NCI-H2029 treated with DMSO at 0.1 percent for 48 hours (cell line): ENCODE measurements at places on chromosomes 7 and 10.
A peak's percentile ranks its signal among the peaks of the same experiment; 100 is the strongest.

DNA sequence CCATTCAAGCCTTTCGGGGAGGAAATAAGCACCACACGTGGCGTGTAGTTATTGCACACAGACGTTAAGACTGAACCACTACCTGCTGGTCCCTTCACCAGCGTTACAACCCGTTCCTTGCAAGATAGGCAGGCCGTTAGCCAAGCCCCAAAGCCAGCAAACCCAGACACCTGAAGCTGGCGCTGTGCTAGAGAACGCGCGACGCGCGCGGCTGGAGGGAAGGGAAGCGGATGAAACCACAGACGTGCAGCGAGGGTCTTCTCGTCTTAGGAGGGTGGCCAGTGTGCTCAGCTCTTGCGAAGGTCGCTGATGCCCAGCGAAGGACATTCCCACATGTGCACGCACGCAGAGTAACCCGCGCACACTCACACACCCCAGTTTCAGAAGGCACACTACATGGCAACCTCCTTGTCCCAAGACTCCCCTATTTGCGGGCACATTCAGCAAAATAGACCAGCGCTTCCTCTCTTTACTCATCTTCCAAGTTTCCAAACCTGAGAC lies 980 bp downstream of the TMEM26 start:
- no peak for DNase-seq

- no peak for DNase-seq
These were observed 9.6 kb downstream of the RET start for GRCh38 chr10:43086321-43086942.

GRCh38 chr7:51240868-51241267 lies 75.7 kb downstream of the COBL start:
- DNase-seq = no peak

GRCh38 chr7:133931053-133931452 lies 196.1 kb upstream of the LRGUK start:
- no peak for DNase-seq

GRCh38 chr7:2757361-2757903 lies 69.4 kb downstream of the AMZ1 start:
- peak; percentile 43 for DNase-seq

- DNase-seq = no peak
These were observed at the start of gene ZNF853 for GRCh38 chr7:6614953-6615722. TSS of gene ZNF853 (plus strand) at chr7:6615610. CDS start at chr7:6616175, 565 bp downstream.

- DNase-seq = no peak
These were observed 441 bp downstream of the FZD8 start for GRCh38 chr10:35641676-35642034.

- DNase-seq = no peak
These were observed 45.9 kb upstream of the AGMO start for GRCh38 chr7:15607529-15608210.

GRCh38 chr10:72038458-72039001 lies 49.8 kb downstream of the SPOCK2 start:
- DNase-seq = no peak

- no peak for DNase-seq
These were observed 223.7 kb upstream of the ZMIZ1 start for GRCh38 chr10:78844960-78845607.

GRCh38 chr7:79453558-79454360 lies at the start of gene MAGI2:
TSS of gene MAGI2 (minus strand) at chr7:79453667. CDS start at chr7:79453320, 347 bp downstream.
- DNase-seq = no peak

DNA sequence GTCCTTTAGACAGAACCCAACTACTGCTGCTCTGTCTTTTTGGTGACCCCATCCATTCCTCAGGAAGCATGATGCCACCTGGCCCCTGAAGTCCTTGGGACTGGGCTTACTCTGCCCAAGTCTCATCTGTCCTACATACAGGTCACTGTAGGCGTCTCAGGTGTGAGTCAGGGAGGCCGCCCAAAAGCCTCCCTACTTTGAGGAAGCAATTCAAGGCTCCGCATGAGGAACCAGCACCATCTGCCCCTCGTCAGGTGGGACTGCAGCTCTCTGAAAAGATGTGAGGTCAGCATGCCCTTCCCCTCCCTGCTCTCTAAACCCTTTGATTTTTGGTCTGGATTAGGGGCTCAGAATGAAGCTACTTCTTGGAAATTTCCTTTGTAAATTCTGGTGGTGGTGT lies 354.8 kb downstream of the CXCL12 start:
- DNase-seq = no peak

- DNase-seq = no peak
These were observed 465.1 kb upstream of the ADARB2 start for GRCh38 chr10:2202401-2202800.

DNA sequence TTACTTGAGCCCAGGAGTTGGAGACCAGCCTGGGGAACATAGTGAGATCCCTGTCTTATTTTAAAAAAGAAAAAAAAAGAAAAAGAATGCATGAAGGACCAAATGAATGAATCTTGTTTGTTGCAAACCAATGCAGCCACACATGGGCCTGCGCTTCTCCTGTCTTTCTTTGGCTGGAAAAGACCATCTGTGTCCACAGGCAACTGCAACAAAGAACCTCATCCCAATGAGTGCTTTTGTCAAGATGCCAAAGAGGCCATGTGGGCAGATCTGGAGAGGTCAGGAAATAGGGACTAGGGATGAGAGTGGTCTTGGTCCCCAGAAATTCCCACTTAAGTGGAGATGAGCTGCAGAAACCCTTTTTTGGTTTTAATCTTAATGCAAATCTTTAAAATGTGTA lies 49.8 kb upstream of the DUSP5 start:
- no peak for DNase-seq

DNA sequence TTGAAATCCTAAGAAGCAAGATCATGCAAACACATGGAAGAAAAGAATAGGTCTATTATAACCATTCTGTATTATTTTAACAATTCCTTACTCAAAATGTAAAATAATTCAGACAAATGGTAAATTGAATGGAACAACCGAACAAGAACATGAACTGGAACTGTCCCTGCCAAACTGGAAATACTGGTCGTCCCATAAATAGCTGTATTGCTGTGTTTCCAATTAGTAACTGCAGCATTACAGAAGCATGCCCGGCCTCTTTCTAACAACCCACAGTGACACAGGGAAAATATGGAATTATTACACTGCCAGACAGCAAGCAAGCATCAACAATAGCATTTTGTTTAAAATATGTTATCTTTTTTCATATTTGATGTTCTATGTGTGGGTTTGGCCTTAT lies 1138.5 kb upstream of the PHF14 start:
- no peak for DNase-seq

GRCh38 chr7:107463139-107464078 lies 6.4 kb upstream of the GPR22 start:
- DNase-seq = peak; percentile 41

- no peak for DNase-seq
These were observed 23.6 kb downstream of the BEND7 start for GRCh38 chr10:13505052-13505680.

- peak; percentile 69 for DNase-seq
These were observed 85.4 kb downstream of the ICA1 start for GRCh38 chr7:8176370-8177081.

- no peak for DNase-seq
These were observed 329.2 kb upstream of the LRGUK start for GRCh38 chr7:133797818-133798520.

GRCh38 chr10:124701435-124701834 lies 42.7 kb downstream of the FAM53B start:
- no peak for DNase-seq

DNA sequence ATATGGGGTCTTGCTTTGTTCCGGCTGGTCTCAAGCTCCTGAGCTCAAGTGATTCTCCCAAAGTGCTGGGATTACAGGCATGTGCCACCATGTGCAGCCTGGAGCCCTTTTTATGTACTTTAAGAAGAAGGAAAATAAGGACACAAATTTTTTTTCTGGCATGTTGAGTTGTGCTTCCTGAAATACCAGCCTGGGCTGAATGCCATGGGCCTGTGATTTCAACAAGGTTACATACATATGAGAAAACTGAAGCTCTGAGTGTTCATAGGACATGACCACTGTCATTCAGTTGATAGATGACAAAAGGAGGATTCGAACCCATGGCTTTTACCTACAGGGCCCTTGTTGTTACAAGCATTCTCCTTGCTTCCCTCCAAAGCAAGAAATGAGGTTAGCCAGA lies 36.1 kb downstream of the ST8SIA6 start:
- DNase-seq = no peak

- peak; percentile 5 for DNase-seq
These were observed 238.5 kb downstream of the ZMYND11 start for GRCh38 chr10:373526-374309.

GRCh38 chr7:91250706-91251105 lies 13.5 kb upstream of the FZD1 start:
- no peak for DNase-seq

DNA sequence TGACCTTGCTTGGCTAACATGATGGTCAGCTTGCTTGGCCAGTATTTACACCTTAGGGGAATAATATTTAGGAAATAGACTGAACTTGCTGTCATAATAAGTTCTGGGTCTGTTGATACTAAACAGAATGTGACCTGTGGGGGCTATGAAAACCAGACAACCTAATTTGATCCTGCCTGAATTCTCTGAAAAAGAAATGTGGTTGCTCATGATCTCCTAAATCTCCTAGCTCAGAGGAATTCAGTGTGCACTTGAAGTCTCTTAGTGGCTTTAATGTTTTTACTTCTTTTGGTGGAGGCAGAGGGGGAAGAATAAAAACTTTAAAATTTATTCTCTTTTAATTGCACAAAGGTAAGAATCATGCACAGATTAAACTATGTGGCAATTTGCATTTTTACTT lies 205.2 kb downstream of the SEC23IP start:
- DNase-seq = no peak

- no peak for DNase-seq
These were observed 6.7 kb downstream of the NRP1 start for GRCh38 chr10:33327751-33328150.

DNA sequence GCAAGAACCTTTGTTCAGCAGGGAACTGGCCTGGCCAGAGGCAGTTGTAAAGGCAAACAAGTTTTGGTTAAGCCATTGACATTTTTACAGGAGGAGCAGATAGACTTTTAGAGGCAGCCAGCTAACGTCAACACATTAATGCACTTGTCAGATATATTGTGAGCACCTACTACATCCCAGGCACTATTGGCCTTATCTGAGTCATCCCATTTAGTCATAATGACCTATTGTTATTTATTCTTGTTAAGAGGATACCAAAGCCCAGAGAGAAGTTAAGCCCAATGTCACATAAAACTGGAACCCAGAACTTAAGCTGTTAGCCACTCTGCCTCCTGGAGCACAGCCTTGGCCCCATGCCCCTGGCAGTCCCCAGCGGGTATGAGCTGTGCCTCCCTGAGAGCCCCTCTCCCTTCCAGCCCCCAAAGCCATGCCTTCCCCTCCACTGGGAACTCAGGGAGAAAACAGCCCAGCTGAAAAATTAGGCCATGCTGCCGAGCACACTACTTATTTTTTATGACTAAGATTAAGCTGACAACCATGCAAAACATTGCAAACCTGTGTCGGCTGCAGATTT lies 32.7 kb upstream of the TRIM8 start:
- DNase-seq = no peak

- no peak for DNase-seq
These were observed 89.4 kb downstream of the C10orf90 start for GRCh38 chr10:126580873-126581647.

GRCh38 chr7:130140551-130141160 lies 64.5 kb downstream of the TMEM209 start:
- DNase-seq = no peak

- DNase-seq = no peak
These were observed 320.5 kb downstream of the MAGI2 start for GRCh38 chr7:79132844-79133451.

DNA sequence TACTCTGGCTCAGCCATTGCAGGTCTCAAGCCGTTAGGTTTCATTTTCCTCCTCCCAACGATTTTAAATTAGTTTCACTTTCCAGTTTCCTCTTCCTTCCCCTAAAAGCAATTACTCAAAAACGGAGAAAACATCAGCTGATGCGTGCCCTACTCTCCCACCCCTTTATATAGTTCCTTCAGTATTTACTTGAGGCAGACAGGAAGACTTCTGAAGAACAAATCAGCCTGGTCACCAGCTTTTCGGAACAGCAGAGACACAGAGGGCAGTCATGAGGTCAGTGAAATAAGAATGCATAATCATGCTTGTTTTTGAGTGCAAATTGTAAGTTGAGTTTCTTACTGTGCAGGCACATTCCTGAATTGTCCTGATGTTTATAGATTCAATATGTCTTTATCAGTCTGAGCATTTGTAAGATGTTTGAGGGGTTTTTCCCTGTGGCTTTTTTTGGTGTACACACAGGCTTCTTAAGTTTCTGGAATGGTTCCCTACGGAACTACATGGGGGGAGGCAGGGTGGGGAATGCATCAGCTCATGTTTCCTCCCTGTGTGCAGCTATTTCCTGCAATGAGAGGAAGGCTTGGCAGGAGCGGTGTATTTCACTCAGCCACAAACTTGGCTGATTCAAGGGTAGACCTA lies at the start of gene IFIT3:
Gene IFIT3 (plus strand): TSS at position 195 of the 639 bp plus-strand sequence. CDS start 77 bp downstream, at position 272.
- peak; percentile 15 for DNase-seq

- DNase-seq = no peak
These were observed 579.0 kb upstream of the FZD8 start for GRCh38 chr10:36221101-36221500.

- DNase-seq = no peak
These were observed 27.1 kb upstream of the PTPRN2 start for GRCh38 chr7:158614700-158615099.

DNA sequence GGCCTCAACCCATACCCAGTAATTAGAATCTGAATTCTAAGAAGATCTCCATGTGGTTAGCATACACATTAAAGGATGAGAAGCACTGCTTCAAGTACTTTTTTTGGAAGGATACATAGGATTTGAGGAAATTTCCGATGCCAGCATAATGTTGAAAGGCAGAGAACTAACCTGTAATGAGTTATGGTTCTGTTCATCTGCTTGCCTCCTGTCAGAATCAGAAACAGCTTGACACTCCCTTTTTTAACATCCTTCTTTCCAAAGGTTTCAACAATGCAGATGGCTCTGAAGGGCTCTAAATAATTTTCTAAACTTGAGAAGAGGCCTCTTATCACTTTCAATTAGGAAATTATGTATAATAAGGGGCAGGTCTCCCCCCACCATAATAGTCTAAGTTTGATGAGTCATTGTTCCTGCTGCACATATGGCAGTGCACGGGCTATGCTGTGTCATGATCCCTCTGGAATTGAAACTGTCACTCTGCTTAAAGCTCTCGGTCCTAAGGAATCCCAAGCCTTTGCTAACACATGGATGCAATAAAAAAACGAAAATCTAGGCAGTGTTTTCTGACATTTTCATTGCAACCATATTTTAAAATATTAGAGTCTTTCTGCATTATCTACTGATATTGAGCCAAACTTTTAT lies 291.2 kb upstream of the FZD1 start:
- DNase-seq = no peak

GRCh38 chr7:94432281-94432670 lies 37.6 kb downstream of the COL1A2 start:
- no peak for DNase-seq
